ELR (cell line): ENCODE measurements at places on chromosomes 7 and 10.

- peak; percentile 81 for DNase-seq
Observed at GRCh38 chr7:112437072-112437471, 13.2 kb upstream of the IFRD1 start.

DNA sequence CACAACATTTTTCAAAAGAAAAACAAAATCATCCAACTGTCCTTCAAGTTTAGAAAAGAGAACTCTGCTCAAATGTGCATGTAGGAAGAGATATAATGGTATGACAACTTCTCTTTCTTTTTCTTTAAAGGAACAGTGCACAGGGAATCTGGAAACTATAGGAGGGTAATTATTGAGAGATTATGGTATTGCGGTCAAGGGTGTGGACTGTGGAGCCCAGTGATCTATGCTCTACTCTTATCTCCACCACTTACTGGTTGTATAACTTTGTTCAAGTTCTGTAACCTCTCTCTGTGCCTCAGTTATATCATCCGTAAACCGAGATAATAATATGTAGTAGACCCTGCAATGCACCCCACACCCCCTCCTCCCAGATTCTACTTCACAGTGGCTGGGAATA lies 69.8 kb upstream of the PCGF5 start:
- DNase-seq: no peak

- peak; percentile 59 for DNase-seq
Observed at GRCh38 chr7:20223356-20223755, 6.2 kb upstream of the MACC1 start.

- no peak for DNase-seq
Observed at GRCh38 chr7:104950754-104951153, 63.3 kb upstream of the KMT2E start.

DNA sequence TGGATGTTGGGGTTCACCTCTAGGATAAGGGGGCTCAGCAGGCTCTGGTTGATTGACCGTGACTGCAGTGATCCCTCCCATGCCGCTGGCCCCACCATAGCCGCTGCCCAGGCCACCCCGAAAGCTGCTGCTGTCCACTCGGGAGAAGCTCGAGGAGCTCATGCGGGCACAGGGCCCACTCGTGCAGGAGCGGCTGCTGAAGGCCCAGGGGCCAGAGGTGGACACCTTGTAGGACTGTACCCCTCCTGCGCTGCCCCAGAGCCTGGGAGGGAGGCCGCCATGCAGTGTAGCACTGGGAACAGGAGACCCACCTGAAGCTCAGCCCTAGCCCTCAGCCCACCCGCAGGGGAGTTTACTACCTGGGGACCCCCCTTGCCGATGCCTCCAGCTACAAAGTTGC lies 70.0 kb downstream of the CHRM2 start:
- no peak for DNase-seq

DNA sequence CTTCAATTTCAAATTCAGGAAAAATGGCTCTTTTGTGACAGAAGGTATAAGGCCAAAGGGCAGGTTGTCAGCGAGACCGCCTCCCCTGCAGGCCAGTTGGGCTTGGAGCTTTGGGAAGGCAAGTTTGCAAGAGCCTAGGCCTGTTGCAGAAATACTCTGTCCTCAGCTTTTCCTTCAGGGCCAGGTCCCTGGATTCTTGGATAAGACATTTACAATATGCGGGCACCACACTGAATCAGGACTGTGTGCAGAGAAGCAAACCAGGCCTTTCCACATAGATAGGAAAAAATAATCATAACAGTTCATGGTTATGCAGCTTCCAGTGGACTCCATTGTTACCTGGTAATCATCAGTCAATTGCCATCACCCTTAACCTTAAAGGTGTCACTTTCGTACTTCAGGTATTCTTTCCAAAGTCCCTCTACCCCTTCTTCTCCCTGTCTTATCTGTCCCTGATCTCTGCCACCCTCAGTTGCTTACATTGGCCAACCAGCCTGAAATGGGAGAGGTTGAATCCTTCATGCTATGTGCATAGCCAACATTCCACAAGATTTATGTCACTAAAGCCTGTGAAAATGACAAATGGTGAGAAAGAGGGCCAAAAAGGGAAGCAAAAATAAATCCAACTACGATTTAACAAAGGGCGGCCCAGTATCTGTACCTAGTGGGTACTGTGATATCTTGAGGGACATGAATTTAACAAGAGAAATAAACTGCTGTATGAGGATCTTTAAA lies 304.5 kb upstream of the NFE2L3 start:
- DNase-seq: peak; percentile 61

- DNase-seq: peak; percentile 69
Observed at GRCh38 chr7:15686295-15686956, at the start of gene MEOX2. Gene MEOX2 (minus strand): TSS chr7:15686683. CDS start chr7:15686402, 281 bp downstream.

GRCh38 chr7:159032753-159033472 lies 111.8 kb downstream of the VIPR2 start:
- no peak for DNase-seq

- DNase-seq: no peak
Observed at GRCh38 chr7:29359482-29360093, 165.0 kb downstream of the CHN2 start.

DNA sequence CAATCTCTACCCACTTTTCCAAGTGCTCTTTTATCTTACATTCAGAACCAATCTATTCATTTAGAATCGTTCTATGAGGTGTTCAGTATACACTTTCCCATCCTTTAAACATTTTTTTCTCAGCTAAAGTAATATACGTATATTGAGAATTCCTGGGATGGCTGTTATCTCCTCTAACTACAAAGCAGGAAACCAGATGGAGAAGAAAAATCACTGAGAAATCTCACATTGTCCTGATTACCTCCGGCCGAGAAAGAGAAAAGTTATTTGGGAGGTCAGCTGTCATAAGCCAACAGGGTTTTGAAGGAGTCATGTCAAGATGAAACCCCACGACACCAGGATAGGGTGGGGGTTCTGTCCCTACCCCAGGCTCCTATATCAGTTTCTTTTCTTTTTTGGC lies 99.2 kb upstream of the KDM7A start:
- DNase-seq: no peak

DNA sequence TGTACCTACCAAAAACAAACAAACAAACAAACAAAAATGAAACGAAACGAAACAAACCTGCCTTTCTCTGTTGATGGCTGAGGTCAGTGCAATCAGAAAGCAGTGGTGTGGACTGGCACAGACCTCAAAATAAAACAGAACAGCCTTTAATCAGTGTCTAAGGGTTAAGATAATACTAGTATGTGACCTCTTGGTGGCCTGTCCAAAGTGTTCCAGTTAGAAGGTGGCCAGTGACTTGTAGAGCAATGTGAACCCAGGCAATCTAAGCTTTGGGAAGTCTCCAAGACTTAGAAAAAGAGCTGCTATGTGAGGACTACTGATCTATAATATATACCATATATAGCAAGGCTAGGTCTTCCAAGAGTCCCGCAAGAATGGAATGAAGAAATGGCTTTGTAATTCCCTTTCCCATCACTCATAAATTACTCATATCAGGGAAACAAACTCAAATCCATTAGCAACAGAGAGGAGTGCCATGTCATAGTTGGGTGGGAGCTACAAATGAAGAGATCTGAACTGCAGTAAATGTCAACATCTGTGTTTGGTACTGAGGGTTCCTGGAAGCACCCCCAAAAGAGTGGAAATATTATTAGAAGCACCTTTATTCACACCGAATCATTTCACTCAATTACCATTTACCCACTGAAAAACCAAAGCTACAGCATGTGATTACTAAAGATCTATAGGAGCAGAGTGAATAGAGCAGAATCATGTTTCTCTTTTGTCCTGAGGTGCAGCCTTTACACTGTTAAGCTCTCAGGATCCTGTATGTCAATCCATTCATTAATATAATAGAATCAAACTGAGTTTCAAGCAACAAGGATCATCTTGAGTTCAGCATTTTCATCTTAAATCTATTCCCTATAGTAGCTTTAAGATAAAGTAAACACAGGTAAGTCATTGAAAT lies 28.0 kb downstream of the ABLIM1 start:
- peak; percentile 24 for DNase-seq

DNA sequence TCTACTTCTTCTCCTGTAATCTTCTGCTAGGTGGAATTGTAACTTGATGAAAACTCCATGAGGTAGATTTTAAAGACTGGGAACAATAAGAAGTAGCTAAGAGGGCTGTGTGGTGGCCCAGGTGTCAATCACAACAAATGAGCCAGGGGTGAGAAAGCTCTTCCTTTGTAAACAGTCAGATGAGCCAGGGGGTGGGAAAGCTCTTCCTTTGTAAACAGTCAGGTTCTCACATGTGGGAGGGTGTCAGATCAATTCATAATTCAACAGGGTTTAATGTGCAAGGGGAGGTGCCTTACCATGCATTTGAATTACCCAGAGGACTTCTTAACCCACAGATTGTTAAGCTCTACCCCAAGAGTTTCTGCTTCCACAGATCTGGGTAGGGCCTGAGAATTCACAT lies 312.4 kb upstream of the AUTS2 start:
- no peak for DNase-seq

DNA sequence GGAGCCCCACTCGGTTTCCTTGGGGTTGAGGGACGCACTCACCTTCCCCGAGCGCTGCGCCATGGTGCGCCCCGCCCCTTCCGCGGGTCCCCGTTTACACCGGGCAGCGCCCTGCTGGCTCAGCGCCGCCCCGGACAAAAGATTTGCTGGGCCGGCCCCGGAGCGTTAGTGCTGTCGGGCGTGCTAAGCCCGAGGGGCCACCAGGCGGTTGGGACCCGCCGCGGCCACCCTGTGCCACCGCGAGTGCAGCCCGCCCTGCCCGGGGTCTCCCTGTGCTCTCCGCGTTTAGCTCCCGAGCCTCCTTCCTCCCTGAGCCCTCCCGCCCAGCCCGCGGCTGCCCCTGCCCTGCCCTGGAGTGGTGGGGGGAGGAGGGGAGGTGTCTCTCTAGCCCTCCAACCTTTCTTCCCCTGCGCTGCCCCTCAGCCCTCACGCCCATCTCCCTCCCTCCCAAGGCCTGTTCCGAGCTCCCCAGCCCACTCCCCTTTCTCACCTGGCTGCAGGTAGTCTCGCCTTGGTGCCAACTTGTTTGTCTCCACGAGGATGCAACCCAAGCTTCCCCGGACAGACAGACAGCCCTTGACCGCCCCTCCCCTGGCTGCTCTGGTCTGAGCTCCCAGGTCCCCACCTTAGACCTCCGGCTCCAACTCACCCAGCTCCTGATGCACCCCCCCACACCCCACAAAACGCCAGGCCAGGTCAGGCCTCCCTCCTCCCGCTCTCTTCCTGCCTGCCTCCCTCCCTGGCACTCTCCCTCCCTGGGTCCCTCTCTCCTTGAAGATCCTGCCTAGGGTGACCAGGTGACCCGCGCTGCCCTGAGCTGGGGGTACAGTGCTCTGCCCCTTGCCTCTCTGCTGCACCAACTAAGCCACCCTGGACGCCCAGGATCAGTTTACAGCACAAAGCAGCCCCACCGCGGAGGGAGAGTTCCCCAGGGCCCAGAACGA lies at the start of gene CRYGN:
TSS of gene CRYGN (minus strand) at position 287 of the 944 bp plus-strand sequence. CDS start at position 63, 224 bp downstream.
- DNase-seq: no peak

GRCh38 chr7:38223306-38223705 lies 45.3 kb downstream of the STARD3NL start:
- DNase-seq: no peak

GRCh38 chr7:83984076-83984475 lies 210.5 kb downstream of the SEMA3A start:
- DNase-seq: no peak

- DNase-seq: no peak
Observed at GRCh38 chr10:118760265-118760664, 5.5 kb upstream of the CACUL1 start.

DNA sequence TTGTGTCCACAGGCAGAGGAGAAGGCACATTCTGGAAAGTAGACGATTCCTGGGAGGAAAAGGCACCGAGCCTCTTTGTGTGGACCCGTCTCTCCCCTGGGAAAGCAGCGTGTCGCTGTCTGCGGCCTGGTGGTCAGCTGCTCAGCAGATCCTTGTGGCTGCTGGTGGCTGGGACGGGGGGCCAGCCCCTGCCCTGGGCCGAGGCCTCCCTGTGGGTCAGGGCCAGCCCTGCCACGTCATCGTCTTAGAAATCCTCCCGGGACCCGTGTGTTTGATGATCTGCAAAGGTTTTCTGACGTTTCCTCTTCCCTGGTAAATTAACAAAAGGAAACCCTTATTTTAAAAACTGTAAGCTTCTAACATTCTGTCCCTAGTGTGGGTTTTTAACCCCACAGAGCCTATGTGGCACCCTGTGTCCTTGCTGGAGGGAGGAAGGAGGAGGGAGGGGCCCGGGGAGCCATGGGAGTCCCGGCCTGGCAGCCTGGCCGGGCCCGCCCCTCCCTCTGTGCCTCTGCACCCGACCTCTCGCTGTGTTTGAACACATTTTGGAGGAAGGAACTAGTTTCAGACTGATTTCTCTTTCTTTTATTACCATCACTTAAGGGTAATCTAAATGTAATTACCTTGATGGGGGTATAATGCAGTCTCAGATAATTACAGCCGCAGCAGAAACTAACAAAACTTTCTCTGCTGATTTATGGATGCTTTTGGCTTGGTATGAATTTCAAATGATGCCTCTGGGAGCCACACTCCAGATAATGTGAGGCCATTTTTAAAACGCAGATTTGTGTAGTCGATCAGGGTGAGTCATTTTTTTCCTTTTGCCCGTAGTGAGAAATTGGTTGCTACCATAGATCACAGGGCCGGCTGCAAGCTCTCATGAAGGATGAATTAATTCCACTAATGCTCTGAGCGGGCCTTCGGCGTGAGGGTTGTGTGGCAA lies 85.5 kb downstream of the NKX6-2 start:
- DNase-seq: peak; percentile 23

- DNase-seq: no peak
Observed at GRCh38 chr7:37142958-37143357, 305.7 kb downstream of the ELMO1 start.

DNA sequence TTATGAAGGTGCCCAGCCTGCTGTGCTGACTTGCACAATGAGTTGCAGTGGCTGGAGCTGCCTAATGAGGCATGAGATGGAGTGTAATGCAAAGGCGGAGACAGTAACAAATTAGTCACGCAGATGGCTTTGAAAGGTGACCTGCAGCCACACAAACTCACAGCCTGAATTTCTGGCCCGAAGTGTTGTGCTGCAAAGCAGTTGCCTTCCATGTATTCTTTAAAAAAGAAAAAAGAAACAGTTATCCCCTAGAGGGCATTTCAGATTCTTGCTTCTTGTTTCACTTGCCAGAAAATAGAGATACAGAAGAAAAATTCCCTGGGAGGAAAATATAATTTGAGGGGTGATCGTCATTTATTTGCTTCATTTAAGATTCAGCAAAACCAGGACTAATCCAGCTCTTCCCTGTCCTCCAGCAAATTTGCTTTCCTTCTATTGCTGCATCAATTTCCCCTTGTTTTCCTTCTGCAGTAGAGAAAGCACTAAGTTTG lies 239.9 kb downstream of the ADRA2A start:
- no peak for DNase-seq

- peak; percentile 63 for DNase-seq
Observed at GRCh38 chr7:129163875-129164544, 19.5 kb downstream of the TSPAN33 start.
